HS-27A (cell line): ENCODE measurements at places on chromosomes 7 and 10.

- no peak for DNase-seq
Observed at GRCh38 chr10:89888321-89889070, 187.1 kb downstream of the KIF20B start.

DNA sequence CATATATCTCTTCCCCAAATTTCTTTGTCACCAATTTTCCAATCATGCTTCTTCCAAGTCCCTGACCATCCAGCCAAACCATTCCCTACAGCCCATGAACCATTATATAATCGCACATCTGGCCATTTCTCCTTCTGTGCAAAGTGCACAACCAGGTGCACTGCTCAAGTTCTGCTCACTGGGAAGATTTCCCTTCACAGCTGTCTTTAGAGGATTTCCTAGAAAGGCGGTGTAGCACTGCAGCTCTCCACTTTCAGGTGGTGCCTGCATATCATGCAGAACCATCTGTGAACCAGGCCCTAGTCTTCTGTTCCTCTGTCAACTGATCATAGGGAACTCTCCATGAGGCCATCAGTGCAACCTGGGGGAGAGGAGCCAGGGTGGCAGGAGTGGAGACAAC lies 95.0 kb upstream of the CABCOCO1 start:
- DNase-seq = no peak

DNA sequence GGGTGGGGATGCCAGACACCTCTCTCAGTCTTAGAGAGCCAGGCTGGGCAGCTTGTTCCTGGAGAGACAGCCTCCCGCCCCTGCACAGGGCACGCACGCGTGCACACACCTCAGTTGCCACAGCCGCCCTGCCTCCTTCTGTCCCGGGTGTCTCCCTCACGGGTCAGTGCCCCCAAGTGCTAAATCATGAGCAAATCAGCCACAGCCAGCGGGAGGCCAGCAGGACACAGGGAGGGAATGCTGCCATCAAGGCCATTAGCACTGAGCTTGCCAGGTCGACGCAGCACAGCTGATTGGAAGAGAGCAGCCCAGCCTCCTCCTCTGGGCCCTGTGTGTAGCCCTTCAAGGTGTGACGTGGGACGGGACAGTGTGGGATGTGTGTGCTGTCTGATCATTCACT lies 130.4 kb downstream of the CDH23 start:
- DNase-seq = no peak

GRCh38 chr7:128387216-128388144 lies 22.3 kb downstream of the IMPDH1 start:
- DNase-seq = no peak

- no peak for DNase-seq
Observed at GRCh38 chr7:22851145-22851544, 28.5 kb upstream of the TOMM7 start.

DNA sequence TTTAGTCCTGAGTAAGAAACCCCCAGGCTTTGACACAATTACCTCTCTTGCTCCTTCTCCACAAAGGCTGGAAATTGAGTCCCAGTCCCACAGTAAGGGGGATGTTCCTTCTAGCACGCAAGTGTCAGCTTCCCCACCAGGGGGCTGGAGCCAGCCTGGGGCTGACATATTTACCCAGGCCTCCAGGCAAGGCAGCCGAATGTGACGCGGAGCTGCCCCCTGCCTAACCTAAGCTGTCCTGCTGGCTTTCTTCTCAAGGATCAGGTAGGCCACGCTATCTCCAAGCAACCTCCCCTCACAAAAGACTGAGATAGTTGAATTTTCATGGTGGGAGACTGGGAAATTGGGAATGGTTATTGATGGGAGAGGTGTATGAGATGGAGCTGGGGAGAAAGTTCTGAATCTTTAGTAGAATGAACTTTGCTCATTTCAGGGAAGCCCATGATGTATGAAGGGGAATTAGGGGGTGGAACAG lies 19.2 kb upstream of the BMPER start:
- no peak for DNase-seq

GRCh38 chr10:125859128-125859817 lies 21.8 kb downstream of the DHX32 start:
- DNase-seq = no peak

DNA sequence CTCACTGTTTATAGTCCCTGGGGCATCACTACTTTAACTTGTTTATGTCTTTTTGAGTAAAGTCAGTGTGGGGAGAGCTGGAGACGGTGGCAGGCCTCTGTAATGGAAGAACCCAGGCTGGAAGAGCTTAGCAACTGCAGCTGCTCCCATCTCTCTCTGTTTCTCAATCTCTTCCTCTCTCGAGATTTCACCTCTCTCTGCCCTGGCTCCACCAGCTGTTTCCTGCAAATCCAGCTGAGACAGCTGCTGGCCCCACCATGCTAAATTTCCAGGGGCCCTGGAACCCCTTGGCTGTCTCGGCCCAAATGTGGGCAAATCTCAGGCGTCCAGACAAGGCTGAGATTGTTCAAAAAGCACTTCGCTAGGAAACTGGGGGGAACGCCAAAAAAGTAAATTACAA lies 25.8 kb upstream of the SLF2 start:
- no peak for DNase-seq
